Activated T-helper 17 cell treated with anti-CD3 and anti-CD28 coated beads, Interleukin-2, amount 50 U/mL, for 72 hours (primary cell): ENCODE measurements at places on chromosomes 2 and 18.

DNA sequence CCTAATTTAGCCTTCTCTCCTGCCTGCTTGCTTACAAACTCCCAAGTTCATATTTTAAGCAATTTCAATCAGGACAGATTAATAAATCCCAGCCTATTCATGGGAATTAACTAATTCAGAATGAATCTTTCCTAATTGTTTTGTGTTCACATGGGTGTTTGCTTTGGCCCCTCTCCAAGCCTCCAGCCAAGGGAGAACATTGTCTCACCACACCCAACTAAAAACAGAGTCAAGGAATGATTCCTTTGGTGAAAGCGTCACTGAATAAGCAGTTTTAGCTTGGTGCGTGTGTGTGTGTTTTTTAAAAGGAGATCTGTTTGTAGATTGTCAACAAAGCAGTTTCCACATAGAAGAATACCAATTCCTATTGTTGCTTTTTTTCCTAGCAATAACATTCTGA is 43.0 kb upstream of the DSG1 start:
- no peak for ATAC-seq

- ATAC-seq = no peak
Observed at GRCh38 chr2:168910330-168910729, 9.2 kb downstream of the G6PC2 start.

GRCh38 chr2:46984642-46985476 is 69.3 kb upstream of the MCFD2 start:
- ATAC-seq = peak; percentile 88

DNA sequence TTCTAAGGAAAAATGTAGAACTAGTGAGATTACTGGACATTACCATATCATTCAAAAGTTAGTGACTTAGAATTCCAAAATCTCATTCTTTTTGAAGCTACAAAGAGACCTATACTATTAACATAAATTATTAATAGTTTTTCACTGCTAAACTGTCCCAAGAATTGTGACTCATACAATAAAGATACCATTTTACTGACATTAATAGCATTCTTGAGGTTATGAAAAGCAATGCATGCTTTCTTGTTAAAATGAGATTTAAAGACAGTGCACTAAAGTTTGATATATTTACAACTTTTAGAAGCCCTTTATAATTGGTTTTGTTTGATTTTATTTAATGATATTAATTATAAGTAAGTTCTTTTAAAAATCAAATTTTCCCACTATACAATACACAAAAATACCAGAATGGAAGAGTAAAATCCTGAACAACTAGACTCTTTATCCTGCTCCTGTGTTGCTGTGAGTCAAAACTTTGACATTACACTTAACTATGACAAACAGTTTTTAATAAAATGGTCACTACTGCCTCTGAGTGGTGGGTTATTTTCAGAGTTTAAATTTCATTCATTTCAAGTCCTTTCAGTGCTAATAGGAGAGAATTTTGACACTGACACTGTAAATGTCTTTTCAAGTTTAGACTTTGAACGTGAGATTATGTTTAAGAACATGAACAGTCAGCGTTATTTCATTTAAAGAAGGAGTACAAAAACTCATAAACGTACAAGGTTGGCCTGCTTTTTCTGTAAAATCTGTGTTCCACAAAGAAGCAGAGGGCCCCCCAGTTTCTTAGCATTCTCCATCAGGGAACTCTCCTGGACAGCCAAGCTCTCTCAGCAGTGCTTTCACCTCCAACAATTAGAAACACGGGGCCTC is 54.5 kb downstream of the FAM124B start:
- ATAC-seq = no peak

DNA sequence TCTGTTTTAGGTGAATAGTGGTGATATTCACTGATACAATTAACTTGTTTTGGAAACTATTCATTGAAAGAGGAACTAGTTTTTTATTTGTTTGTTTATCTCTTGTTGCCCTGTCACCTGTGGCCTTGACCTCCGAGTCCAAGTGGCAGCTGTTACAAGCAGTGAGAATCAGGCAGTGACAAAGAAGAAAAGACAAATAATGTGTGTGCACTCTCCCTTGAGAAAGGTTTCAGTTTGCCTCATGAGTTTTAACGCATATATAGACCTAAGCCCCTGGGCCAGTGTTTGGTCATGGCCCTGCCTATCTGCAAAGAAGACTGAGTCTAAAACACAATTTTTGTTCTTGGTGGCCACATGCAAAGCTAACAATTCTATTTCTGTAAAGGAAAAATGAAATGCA is 15.3 kb downstream of the KYNU start:
- ATAC-seq = no peak
